BE2C (cell line): ENCODE measurements at places on chromosomes 12 and 14.

- no peak for DNase-seq
Observed at GRCh38 chr14:59139324-59139723, 49.1 kb upstream of the DAAM1 start.

DNA sequence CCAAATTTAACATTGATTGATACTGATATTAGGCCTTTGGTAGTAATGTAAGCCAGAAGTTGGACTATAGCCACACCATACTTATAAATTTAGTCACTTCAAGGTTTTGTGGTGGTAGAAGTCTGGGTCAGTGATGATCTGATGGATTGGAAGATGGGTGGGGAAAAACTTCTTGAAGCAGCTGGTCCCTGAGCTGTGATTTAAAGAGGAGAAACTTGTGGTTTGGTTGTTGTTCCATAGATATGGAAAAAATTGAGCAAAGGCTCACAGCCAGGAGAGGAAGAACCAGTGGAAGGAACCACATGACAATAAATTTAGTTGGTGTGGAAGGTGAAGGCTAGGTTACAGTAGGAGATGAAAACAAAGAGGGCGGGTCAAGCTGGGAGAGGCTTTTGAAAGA lies 26.1 kb downstream of the PTHLH start:
- DNase-seq, result no peak

- DNase-seq, result no peak
Observed at GRCh38 chr12:68557011-68557730, 53.5 kb upstream of the RAP1B start.

DNA sequence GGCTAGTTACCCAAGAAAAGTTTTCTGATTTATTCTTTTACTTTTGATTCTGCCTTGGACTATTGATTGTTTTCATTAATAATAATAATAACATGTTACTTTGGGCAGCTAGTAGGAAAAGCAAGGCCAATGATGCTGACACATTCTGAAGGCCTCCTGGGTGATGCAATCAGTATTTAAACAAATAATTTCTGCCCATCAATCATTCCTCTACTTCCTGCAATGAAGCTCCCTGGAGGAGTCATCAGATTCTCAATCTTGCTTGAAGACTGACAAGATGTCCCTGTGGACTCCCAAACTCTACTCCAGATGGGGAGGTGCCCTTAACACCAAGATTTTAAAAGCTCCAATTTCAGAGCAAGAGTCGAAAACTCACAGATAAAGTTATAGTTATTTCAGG lies at the start of gene SPX:
Gene SPX (plus strand): TSS at position 244 of the 400 bp plus-strand sequence. CDS start 177 bp downstream, outside the sequence.
- no peak for DNase-seq

GRCh38 chr12:71011261-71011660 lies 90.7 kb upstream of the PTPRR start:
- no peak for DNase-seq

GRCh38 chr14:55107766-55108554 lies 21.1 kb upstream of the LGALS3 start:
- DNase-seq, result peak; percentile 43

DNA sequence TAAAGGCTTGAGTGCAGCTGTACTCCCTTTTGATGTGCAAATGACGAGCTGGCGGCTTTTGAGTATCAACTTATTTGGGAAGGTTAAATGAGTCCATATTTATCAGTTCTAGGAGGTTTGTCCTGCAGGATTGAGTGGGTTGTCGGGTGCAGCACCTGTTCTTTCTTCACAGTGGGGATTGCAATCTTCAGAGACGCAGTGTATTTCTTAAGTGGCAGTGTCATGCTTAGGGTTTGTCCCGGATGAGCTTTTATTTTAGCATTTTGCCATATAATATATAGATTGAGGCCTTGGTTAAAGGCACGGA lies 1.2 kb downstream of the FUT8 start:
- DNase-seq, result no peak

DNA sequence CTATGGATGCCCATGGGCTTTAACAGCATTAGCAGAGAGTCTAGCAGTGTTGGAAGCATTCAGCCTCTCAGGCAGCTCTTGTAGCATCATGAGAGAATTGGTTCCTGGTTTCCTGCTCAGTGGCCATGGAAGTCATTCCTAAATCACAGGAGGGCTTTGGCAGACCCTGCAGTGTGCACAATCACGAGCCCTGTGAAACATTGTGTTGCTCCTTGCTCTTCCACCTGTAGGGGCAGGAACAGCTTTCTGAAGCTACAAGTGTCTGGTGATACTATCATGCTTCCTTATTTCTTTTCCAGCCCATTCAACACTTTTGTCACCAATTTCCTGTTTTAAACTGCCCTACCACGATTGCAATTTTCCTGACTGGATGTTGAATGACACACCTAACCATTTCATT lies 402.2 kb upstream of the USP15 start:
- no peak for DNase-seq

DNA sequence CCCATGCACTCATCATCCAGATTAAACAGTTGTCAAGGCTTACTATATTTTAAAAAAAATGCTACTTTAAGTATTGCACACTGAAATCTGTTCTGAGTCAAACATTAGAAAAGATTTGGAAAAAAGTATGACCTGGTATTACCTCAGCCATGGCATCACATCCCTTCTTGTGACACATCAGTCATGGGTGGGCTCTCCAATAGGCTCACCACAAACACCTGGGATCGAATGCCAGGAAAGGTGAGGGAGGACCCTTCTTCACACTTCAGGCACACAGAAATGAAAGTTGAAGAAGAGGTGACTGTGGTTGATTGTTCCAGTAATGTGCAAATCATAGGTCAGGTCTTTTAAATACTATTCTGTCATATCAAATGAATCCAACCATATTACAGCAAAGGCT lies 36.6 kb upstream of the GZMB start:
- DNase-seq, result no peak

DNA sequence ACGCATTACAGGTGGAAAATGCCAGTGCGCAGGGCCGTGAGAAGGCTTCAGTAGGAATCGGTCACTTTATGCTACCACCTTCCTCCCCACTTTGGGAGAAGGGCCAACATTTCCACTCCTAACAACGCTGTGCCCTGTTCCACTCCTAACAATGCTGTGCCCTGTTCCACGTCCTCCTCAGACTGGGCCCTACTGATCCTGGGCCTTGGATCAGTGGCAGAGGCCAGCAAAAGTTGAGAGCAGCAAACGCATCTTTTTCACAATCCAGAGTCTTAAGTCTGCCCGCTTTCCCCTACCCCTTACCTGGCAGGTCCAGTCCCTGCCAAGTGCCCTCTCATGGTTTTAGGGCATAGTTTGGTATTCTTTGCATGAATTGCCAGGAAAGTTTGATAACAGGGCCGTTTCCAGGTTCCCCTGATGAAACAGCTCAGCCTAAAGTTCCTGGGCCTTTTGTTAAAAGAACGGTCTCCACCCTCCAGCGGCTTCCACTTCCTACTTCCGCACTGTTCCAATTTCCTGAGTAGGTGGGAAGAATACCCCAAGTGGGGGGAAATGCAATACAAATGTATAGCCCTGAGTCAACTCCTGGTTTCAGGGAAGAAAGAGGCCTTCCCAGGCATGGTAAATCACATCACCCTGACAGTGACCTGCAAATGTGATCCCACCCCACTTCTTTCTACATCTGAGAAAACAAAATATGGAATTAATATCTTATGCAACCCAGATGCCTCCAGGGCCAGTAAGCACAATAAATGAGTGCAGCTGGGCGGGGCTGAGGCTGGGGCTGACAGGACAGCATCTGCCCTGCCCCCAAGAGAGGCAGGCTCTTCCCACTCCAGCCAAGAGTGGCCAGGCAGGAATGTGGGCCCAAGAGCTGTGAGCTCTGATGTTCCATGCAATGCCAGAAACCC lies 15.0 kb downstream of the KCTD10 start:
- peak; percentile 64 for DNase-seq

- peak; percentile 87 for DNase-seq
Observed at GRCh38 chr12:124940393-124941169, 26.1 kb upstream of the UBC start.

DNA sequence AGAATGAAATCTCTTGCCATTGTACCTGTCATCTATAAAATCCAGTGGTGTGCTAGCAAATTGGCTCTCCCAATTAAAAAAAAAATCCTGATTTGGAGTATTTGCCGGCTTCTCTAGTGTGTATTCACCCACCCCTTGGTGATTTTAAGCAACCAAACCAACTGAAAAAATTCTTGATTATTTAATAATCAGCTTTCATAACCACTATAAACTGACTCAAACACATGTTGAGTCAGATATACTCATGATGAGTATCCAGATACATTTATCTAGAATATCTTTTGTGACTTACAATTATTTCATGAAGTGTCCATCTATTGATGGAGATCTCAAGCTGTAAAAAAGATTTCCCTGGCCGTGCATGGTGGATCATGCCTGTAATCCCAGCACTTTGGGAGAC lies 205.4 kb downstream of the RASSF9 start:
- no peak for DNase-seq

DNA sequence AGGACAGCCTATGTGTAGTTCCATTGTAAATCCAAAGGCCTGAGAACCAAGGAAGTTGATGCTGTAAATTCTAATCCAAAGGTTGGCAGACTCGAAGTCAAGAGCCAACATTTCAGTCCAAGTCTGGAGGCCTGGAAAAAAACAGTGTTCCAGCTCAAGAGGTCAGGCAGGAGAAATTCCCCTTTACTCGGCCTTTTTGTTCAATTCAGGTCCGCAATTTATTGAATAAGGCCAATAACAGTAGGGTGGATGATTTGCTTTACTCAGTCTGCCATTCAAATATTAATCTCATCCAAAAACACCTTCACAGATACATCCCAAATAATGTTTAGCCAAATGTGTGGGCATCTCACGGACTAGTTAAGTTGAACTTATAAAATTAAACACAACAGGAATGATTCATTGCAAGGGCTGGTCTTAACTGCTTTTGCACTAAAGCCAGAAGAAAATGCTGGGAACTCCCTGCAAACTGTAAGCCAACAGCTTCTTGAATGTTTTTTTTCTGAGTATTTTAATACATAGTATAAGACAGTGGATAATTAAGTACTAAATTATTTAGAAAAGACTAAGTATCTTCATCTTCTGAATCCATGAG lies 197.4 kb upstream of the GARIN6 start:
- no peak for DNase-seq

- DNase-seq, result peak; percentile 95
Observed at GRCh38 chr12:53746592-53747092, 5.1 kb downstream of the CISTR start.

GRCh38 chr12:1130164-1130563 lies 139.1 kb downstream of the ERC1 start:
- no peak for DNase-seq

DNA sequence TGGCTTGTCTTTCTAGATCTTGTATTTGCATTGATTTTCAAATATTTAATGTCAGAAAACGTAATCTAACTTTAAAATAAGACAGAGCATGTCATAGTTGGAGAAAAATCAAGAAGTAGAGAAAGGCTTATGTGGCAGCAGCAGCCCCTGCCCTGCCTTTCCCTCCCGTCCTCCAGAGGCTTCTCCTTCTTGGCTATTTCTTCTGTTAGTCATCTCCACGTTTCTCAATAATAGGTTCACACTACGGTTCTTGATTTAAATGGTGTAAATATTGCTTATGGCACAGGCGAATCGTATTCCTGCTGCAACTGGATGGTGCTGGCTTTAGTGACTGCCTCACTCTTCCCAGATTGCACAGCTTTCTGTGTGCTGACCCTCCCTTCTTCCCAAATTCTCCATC lies 42.8 kb downstream of the SLC8B1 start:
- no peak for DNase-seq

DNA sequence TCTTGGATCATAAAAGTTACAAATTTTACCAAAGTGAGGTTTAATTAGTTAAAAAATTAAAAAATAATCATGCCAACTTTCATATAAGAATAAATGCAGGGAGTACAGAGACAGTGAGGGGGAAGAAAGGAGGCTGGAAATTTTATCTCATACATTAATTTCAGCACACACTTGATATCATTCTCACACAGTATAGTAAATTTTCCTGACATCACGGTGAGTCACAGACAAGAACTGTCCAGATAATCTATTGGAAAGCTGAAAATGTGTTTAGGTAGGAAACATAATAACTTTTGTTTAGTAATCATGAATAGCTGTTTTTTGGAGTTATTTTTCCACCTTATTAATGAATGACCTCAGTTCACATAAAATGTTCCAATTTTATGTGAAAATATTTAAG lies 1204.8 kb downstream of the GALC start:
- DNase-seq, result no peak

DNA sequence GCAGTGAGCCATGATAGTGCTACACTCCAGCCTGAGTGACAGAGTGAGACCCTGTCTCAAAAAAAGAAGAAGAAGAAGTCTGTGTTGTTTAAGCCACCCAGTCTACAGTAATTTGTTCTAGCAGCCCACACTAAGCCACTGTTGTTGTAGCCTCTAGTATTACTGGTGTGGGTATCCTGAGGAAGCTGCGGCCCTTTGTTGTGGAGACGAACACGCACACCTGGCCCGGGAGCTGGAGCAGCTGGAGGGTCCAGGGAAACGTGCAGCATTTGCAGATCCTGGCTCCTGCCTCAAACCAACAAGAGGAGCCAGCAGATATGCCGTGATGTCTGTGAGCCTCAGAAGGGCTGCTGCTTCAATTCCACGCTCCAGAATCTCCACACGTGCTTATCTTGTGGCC lies 65.3 kb downstream of the MAP1LC3B2 start:
- no peak for DNase-seq

DNA sequence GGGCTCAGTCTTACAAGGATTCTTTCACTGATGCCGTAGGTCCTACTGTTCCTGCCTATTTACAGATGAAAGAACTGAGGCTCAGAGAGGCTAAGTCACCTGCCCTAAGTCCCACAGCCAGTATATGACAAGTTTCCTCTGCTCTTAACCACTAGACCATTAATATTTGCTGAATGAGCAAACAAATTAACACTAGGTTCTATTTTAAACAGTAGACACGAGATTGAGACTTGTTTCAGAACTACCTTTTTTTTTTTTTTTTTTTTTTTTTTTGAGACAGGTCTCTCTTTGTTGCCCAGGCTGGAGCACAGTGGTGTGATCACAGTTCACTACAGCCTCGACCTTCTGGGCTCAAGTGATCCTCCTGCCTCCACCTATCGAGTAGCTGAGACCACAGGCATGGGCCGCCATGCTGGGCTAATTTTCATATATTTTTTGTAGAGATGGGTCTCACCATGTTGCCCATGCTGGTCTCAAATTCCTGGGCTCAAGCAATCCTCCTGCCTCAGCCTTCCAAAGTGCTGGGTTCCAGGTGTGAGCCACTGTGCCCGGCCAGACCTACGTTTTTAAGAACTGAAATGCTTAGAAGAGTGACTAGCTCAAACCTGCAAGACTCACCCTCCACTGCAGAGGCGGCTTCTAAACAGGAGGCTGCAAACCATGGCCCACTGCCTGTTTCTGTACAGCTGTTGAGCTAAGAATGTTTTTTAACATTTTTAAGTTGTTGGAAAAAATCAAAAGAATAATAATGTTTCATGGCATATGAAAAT lies 12.9 kb downstream of the SYNE3 start:
- DNase-seq, result no peak

- DNase-seq, result no peak
Observed at GRCh38 chr12:127334365-127334764, 932.6 kb upstream of the TMEM132C start.

- no peak for DNase-seq
Observed at GRCh38 chr12:65811968-65812700, 12.1 kb upstream of the HMGA2 start.

GRCh38 chr12:38875586-38876228 lies 29.7 kb downstream of the CPNE8 start:
- DNase-seq, result peak; percentile 26

GRCh38 chr12:104799458-104799857 lies 158.6 kb downstream of the SLC41A2 start:
- DNase-seq, result no peak

- DNase-seq, result no peak
Observed at GRCh38 chr12:114500131-114500530, 94.2 kb upstream of the TBX5 start.
